SW 1271 (cell line): ENCODE measurements at places on chromosomes 3 and 15.
A peak's percentile ranks its signal among the peaks of the same experiment; 100 is the strongest.

DNA sequence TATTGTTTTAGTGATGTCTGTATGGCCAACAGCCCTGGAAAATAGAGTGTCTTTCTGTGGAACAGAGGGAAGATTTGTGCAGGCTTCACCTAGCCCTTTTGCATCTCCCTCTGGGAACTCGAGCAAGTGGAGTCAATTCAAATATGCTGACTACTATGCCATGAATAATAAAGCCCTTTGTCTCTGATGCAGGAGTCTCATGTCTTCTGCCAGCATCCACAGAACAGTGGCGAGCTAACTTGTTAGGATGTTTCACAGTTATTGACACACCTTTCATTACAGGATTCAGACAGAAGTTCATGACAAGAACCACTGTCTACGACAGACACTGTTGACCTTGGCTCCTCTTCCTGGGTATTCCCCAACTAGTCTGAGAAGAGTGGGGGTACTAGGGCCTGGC is 15.6 kb upstream of the CCDC54 start:
- DNase-seq, result no peak

DNA sequence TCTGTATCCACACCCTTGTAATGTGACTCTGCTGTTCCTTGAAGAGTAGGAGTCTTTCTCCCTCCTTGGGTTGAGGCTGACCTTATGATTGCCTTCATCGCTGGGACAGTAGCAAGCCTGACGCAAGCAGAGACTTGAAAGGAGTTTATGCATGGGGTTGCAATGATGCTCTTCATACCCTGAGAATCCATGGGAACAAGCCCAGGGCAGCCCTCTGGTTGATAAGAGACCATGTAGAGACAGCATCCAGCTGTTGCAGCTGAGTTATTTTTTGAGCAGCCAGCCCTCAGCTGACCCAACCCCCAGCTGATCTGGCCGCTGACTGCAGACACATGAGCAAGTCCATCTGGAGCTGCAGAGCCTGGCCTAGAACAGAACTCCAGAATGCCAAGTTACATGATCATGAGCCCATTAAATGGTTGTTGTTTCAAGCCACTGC is 60.6 kb upstream of the ARNT2 start:
- DNase-seq, result no peak

- no peak for DNase-seq
These were observed 14.5 kb upstream of the CHST14 start for GRCh38 chr15:40456299-40456712.

- DNase-seq, result peak; percentile 50
These were observed 25.7 kb downstream of the RPLP1 start for GRCh38 chr15:69478259-69478781.

DNA sequence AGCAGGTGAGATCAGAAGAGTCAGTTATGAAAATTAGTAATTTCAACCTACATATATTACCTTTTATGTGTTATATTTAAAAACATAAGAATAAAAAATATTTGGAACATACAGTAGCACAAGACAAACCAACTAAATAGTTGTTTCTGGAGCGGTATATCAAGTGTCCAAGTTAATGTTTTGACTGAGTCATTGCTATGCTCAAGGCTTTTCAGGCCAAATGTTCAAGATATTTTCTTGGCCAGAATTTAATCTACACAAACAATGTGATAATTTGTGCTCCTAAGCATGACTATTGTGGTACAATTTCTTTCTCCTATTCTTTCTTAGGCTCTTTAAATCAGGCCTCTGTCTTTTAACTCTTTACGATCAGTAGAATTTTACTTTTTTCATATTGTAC is 412.4 kb downstream of the RAP2B start:
- no peak for DNase-seq

- DNase-seq, result no peak
These were observed 51.8 kb downstream of the ADCY5 start for GRCh38 chr3:123397050-123397590.
